Glutamatergic neuron (in vitro differentiated cells): ENCODE measurements at places on chromosomes 6 and 20. TPM values are rescaled to one million over a fixed set of nuclear protein-coding genes. Genes with fewer than 3 reads are reported as not detected.

DNA sequence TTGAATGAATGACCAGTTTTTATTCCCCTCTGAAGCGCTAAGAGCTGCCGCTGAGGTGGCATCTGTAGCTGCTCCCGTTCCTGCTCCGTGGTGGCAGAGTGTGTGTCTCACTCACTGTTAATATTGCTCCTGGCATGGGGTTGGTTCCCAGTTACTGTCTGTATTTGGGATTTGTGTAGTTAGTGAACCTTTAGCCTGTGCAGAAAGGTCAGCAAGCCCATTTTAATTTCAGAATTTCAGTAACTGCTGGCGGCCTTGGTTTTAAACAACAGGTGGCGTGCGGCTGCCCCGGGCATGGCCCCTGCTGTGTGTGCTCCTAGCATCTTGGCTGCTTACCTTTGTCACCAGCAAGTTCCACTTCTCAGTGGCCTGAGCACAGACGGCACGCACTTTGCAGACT is 54.1 kb upstream of the SLC22A1 start:
- no peak for DNase-seq

- DNase-seq: peak; percentile 43
Observed at GRCh38 chr20:47740862-47741184, 44.5 kb downstream of the SULF2 start.

DNA sequence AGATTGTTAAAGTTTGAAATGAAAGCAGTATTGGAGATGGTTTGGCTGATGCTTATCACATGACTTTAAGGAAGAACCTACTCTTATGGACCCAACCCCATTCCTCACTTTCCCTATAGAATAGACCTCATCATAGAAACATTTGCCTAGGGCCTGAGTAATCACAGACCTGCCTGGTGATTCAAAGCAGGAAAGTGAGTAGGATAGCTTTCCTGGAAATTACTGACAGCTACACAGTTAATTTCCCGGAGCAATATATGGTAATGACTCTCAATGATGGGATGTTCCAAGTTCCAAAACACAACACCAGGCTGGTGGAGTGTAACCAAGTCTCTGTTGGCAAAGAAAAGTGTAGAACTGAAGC is 233.8 kb downstream of the SIM1 start:
- DNase-seq: no peak

- DNase-seq: no peak
Observed at GRCh38 chr20:5786930-5787795, 37.0 kb downstream of the SHLD1 start.

- DNase-seq: no peak
Observed at GRCh38 chr6:95017922-95018321, 559.4 kb upstream of the MANEA start.

- DNase-seq: no peak
Observed at GRCh38 chr20:32963176-32963575, 41.1 kb downstream of the SUN5 start.

DNA sequence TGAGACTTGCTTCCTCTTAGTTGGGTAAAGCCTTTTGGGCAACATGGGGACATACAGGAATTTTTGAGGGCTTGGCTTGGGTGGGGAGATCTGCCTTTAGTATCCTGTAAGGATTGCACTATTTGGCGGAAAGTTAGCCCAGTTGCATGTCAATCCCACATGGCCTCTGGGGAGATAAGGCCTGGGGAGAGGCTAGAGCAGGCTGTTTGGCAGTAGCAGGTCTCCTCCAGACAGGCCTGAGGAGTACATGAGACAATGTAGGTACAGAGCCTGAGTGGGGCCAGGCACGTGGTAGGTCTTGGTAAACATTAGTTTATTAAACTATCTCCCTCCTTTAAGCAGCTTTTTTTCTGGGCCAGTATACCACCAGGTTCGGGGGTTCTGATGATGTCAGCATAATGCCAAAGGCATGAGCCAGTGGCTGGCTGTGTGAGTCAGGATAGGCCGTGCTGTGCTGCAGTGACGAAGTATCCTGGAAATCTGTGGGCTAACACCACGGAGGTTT is 147.9 kb downstream of the VEGFA start:
- no peak for DNase-seq

DNA sequence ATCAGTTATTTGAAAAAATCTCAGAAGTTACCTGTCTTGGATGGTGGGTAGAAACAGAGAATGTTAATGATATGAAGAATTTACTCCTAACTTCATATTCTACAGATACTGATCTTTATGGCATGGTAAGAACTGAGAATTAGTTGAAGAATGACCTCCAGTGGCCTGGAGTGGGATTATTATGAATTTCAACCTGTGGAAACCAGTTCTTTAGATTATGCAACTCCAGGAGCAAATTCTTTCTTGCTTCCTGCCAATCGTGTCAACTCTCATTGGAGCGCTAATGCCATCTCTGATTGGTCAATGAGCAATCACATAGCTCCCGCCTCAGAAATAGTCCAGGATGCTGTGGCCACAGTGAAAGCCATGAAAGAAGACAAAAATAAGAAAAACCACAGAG is 40.6 kb downstream of the LYRM2 start:
- no peak for DNase-seq

GRCh38 chr6:13811627-13812358 is 2.6 kb downstream of the MCUR1 start:
- DNase-seq: no peak

GRCh38 chr6:23775127-23775526 is 350.9 kb upstream of the NRSN1 start:
- no peak for DNase-seq

DNA sequence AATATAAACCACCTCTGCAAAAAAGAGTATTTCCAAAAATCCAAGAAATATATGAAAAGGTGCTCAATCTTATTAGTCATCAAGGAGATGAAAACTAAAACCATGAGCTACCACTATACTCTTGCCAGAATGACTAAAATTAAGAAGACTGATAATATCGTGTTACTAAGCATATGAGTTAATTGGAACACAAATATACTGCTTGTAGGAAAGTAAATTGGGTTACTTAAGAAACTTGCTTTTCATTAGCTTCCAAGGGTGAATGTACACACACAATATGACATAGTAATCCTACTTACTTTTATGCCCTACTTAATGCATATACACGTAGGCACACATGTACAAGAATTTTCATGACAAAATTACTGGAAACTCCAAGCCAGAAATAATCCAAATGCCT is 3.4 kb downstream of the THEMIS start:
- DNase-seq: no peak

The CYP21A2 gene
- 0.64 TPM for total RNA-seq

The GJE1 gene
- not detected for total RNA-seq

The TGM3 gene
- total RNA-seq: not detected

The SLC22A1 gene
- 2.2 TPM for total RNA-seq

The PRPH2 gene
- total RNA-seq: not detected
